ENCODE measurements at places on chromosomes 4 and X.

GRCh38 chr4:39937683-39938268 is 39.9 kb downstream of the PDS5A start:
- DNase-seq, result no peak

DNA sequence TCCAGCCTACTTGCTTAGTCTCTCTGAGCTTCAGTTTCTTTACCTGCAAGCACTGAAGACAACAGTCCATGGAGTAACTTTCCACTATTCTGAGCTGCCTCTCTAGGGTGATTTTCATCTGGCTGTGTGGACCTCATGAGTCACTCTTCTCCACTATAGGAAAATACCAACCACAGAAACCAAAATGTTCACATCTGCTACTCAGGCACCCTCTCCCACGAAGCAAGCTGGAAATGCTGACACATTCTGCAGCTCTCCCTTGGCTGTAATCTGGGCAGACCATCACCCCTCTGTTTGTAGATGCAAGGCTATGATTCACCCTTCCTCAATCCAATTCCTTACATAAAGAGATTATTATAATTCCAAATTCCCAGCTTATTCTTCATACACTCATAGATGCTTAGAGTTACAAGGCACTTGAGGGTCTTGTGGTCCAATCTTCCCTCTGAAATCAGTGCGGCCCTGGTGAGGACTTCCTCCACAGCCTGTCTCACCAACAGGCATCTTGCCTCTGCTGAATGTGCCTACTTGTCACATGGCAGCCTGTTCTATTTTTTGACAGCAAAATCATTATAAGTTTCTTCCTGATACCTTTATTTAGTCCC is 97.0 kb upstream of the LNX1 start:
- no peak for DNase-seq

DNA sequence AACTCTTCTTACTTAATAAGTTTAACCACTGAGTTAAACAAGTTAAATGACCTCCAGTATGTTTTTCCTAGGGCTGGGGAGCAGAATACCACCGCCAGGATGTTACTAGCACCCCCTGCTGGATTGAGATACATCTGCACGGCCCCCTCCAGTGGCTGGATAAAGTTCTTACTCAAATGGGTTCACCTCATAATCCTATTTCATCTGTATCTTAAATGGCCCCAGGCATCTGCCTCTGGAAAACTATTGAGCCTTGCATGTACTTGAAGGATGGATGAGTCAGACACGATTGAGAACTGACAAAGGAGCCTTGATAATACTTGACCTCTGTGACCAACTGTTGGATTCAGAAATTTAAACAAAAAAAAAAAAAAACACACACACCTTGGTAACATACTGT is 61.5 kb upstream of the MMAA start:
- no peak for DNase-seq

GRCh38 chrX:45667666-45668065 is 467.0 kb upstream of the DIPK2B start:
- DNase-seq, result no peak

- DNase-seq, result no peak
Measured at GRCh38 chr4:45241976-45242375, 515.6 kb upstream of the GNPDA2 start.

DNA sequence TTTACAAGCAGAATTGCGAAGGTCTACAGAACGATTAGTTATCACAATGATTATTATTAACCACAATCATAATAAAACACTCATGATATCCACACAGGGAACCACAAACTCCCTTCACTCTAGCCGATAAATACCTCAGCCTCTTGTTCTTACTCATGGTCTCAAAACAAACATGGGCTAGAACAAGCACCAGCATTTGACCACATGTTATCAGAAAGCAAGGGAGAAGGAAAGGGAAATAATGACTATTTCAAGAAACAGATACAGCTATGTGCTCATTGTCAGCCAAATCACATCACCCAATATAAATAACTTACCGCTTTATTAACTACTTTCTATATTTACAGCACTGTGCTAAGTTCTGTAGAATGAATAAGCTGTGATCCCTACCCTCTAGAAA is 663.2 kb upstream of the HTR2C start:
- no peak for DNase-seq

DNA sequence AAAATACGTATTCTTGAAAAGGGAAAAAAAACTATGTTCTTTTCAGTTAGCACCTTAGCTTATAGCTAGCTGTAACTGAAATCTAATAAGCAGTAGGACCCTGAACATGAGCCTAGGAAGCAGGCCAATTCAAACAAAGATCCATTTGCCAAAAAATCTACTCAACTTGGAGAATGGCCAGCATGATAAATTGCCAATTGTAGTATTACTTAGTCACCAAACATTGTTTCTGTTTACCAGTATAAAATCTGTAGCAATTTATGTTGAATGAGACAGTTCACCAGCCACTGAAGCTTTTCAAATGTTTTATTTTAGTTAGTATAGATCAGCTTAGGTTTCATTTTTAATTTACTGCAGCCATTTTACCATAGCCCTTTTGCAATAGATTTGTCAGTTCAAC is 323.6 kb upstream of the DIPK2B start:
- peak; percentile 6 for DNase-seq
